Sigmoid colon (tissue), 7 donors: ENCODE measurements at places on chromosomes 16 and 17. TPM values are rescaled to one million over a fixed set of nuclear protein-coding genes. Genes with fewer than 3 reads are reported as not detected.

MMP28 gene
- total RNA-seq, result 60.8 TPM

KRT32 gene
- total RNA-seq, result not detected

PRSS53 gene
- 2.6 TPM for total RNA-seq

- H3K27me3 ChIP-seq, result no peaks in the 10 kb centered on the region
- H3K4me3 ChIP-seq, result no peak overlapping the region
- peaks cover 16% of the 10 kb centered on the region for H3K4me1 ChIP-seq
- peak overlapping the region; percentile 66 for H3K27ac ChIP-seq
Observed at GRCh38 chr17:45263477-45263860, 1.6 kb upstream of the SPATA32 start.

- H3K27me3 ChIP-seq, result no peaks in the 10 kb centered on the region
- DNase-seq, result no peak
- H3K4me1 ChIP-seq, result no peaks in the 10 kb centered on the region
- H3K4me3 ChIP-seq, result no peak overlapping the region
Observed at GRCh38 chr16:79434092-79434491, 166.4 kb downstream of the MAF start.

DNA sequence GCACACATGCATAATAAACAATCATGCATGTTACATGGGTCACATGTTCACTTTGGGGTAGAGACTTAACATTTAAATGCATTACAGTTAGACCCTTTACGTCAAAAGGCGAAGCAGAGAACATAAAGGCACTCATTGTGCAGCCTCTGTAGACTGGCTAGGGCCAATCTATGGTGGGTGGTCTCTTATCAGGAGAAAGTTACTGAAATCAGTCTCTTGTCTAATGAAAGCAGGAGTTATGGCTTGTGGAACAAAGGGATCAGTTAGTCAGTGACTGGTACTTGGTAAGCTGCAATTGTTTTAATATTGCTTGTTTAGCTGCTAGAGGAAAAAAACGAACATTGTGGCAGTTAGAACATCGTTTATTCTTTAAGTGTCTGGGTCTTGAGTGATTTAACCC lies 1.4 kb upstream of the CNEP1R1 start:
- H3K36me3 ChIP-seq, result no peaks in the 10 kb centered on the region
- DNase-seq, result no peak
- no peaks in the 10 kb centered on the region for H3K27me3 ChIP-seq
- no peak overlapping the region for H3K4me3 ChIP-seq

DNA sequence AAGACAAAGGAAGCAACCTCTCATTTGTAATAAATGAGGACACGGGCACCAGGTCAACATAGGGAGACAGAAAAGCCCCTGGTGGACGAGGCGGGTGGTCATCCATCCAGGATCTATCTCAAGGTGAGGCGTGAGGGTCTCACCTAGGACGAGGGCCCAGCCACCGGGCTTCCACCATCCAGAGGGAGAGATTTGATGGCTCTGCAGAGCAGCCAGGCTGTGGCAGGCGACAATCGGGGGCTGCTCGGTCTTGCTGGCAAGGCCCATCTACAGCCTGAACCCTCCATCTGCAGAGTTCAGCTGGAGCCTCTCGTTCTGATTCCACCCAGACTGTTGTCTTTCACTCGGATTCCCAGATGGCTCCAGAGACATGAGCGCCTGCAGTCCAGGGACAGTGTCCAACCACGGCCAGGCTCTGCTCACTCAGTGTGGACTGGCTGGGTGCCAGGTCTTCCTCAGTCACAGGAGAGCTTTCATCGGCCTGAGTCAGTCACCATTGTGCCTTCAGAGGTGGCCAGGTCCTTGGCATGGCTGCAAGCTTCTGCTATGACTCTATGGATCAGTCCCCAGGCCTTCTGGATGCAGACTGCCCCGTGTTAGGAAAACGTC lies 5.9 kb downstream of the LITAFD start:
- peaks cover 15% of the 10 kb centered on the region for H3K4me1 ChIP-seq
- H3K27me3 ChIP-seq, result peaks cover 20% of the 10 kb centered on the region
- no peak overlapping the region for H3K4me3 ChIP-seq
- H3K27ac ChIP-seq, result no peak overlapping the region
- DNase-seq, result peak; percentile 87

- H3K36me3 ChIP-seq, result no peaks in the 10 kb centered on the region
- H3K27me3 ChIP-seq, result no peaks in the 10 kb centered on the region
- peak overlapping the region; percentile 43 for H3K27ac ChIP-seq
- no peak for DNase-seq
- H3K4me1 ChIP-seq, result peaks cover 56% of the 10 kb centered on the region
Observed at GRCh38 chr16:85126705-85127378, 14.6 kb upstream of the CIBAR2 start.

- peak within 1 kb of the TSS; percentile 76 for H3K4me3 ChIP-seq
- peaks cover 35% of the 10 kb centered on the region for H3K4me1 ChIP-seq
- peaks cover 14% of the 10 kb centered on the region for H3K27me3 ChIP-seq
Observed at GRCh38 chr17:74203439-74204240, at the start of gene RPL38. RPL38 (plus strand) TSS chr17:74203678; CDS start chr17:74203956, 278 bp downstream.

DNA sequence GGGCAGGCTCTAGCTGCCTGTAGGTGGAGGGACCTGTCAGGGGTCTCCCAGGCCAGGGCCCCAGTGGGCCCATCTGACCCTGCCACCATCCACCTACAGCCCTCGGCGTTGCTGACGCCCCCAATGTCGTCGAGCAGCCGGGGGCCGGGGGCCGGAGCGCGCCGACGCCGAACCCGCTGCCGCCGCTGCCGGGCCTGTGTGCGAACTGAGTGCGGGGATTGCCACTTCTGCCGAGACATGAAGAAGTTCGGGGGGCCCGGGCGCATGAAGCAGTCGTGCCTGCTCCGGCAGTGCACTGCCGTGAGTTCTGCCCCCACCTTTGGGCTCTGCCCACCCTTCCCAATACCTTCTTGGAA lies 2.2 kb downstream of the FBXL19 start:
- no peaks in the 10 kb centered on the region for H3K4me1 ChIP-seq
- DNase-seq, result no peak
- H3K27me3 ChIP-seq, result no peaks in the 10 kb centered on the region
- no peaks in the 10 kb centered on the region for H3K36me3 ChIP-seq
- H3K4me3 ChIP-seq, result no peak overlapping the region

DNA sequence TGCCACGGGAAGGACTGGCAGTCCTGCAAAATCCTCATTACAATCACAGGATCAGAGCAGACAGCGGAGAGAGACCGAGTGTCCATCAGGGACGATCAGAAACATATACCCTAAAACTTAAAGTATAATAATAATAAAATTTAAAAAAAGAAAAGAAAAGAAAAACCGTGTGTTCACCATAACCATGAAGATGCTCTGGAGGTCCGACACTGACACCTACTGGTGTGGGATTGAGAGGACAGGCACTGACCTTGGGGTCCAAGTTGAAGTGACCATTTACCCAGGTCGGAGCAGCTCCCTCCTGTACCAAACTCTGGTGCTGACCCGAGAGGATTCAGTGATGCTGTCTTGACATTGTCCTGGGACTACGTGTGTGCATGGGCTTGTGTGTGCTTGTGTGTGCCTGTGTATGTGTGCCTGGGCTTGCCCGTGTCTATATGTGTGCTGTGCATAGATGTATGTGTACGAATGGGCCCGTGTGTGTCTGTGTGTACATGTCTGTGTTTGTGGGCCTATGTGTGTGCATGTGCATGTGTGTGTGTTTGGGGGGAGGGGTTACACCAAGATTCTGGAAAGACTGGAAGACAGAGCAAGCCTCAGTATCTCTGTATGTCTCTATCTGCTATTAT lies 10.0 kb upstream of the CD300LD start:
- H3K4me1 ChIP-seq, result peaks cover 17% of the 10 kb centered on the region
- no peak for DNase-seq
- H3K36me3 ChIP-seq, result no peaks in the 10 kb centered on the region
- no peak overlapping the region for H3K4me3 ChIP-seq
- no peak overlapping the region for H3K27ac ChIP-seq

DNA sequence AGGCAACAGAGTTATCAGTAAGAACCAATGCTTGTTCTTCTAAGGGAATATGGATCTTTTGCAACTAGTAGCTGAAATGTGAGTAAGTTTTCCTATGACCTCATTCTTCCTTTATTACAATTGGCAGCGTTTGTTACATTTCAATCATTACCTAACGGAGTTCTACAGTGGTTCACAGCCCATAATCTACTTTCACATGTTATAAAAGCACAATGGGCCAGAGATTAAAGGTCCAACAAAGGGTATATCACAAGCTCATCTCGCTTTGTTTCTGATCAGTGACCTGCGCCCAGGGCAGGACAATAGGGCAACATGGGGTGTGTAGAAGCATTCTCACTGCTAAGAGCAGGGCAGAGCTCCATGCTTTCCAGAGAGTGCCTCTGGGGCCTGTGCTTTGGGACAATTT lies 279.9 kb upstream of the DYNLRB2 start:
- no peak overlapping the region for H3K27ac ChIP-seq
- H3K27me3 ChIP-seq, result no peaks in the 10 kb centered on the region
